ENCODE measurements at places on chromosomes 7 and 10.

DNA sequence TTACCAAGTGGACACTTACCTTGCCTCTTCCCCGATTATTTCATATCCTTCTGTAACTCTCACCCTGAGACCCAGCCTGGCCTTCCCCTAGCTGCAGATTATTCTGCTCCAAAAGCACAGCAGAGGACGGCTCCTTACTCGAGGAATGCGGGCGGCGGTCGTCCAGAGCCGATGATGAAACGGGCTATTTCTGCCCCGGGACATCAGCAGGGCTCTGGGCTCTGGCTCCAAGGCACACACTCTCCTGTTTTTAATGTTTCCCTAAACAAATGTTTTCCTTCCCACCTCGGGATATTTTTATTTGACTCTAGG lies 343 bp upstream of the C10orf71 start:
- no peak for DNase-seq

DNA sequence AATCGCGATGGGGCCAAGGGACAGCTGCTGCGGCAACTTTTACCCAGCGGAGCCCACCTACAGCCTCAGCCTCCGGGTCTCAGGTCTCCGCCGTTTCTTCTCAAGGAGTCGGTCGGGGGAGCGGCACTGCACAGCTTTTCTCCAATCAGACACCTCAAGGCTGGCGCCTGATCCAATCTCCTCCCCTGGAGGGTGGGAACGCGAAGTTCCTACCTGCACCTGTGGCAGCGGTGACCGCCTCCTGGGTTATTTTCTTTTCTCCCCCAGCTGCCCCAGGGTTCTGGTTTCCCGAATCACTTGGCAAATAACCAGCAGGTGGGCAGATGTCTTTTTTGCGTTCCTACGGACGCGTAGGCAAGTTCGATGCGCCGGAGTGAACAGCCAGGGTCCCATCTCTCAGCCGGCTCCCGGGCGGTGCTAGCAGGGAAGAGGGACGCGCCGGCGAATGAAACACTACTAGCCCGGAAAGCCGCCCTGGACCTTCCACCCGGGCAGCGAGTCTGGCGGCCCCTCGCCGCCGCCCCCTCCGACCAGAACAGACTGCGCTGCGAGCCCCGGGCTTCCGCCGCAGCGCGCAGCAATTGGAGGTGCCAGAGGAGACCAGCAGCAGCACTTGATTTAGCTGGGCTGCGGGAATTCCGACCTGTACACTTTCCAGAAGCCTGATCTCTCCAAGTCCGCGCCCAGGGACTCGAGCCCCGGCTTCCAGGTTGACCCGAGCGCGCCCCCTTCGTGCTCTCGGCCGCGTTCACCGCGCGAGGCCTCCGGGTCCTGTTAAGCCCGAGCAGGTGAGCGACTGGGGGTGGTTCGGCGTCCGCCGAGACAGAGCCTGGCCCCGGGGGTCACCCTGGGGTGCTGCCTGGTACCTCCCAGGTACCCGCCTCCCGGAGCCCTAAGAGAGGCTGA lies at the start of gene PRR15:
TSS of gene PRR15 (plus strand) at position 246 of the 906 bp plus-strand sequence. CDS start 2,495 bp downstream, outside the sequence.
- DNase-seq, result peak; percentile 48

- DNase-seq, result peak; percentile 77
Measured at GRCh38 chr10:110209454-110209925, 2.1 kb downstream of the MXI1 start.

DNA sequence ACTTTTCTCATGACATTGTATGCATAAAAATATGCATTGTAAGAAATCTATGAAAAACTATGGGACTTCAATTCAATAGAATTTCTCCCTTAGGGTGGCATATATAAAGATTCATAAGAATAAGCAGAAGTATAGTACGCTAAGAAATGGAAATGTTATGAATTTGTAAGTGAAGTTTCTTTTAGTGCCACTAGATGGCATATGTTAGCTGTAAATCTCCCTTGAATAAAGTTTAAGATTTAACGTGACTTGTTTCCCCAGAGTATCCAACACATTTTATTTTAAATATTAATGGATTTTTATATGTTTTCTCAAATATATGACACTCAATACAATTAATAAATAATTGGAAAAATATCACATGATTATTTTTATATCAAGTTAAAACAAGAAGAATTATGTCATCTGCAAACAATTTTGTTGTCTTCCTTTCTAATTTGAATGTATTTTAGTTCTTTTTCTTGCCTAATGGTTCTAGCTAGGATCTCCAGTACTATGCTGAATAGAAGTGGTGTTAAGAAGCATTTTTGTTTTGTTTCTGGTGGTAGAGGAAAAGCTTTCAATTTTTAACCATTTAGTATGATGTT lies 287.2 kb downstream of the HGF start:
- DNase-seq, result no peak

DNA sequence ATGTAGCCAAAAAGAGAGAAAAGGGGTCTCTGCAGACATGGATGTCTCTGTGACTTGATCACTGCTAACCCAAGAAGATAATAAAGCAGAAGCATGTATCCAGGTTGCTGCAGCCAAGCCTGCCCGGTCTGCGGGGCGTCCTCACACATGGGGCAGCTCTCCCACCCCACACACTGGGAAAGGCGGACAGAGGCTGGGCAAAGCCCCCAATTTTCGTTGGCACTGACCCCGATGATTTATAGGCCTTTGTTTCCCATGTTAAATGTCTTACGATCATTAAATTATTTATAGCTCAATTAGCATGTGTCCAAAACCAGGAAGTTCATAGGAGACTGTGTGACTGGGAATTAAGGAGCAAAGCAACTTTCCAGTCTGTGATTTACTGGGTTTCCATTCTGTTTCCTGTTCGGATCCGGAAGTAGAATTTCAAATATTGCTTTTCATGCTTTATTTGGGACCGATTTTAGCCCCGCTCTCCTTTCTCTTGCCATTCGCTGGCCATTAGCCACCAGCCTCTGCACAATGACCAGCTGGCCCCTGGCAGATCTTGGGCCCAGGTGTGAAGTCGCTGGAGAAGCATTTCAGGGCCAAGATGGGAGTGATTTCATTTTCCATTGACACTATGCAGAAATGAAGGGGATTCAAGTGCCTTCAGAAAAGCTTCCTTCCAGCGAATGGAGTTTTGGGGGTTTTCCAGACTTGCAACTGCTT lies 91.6 kb downstream of the EGFR start:
- no peak for DNase-seq

DNA sequence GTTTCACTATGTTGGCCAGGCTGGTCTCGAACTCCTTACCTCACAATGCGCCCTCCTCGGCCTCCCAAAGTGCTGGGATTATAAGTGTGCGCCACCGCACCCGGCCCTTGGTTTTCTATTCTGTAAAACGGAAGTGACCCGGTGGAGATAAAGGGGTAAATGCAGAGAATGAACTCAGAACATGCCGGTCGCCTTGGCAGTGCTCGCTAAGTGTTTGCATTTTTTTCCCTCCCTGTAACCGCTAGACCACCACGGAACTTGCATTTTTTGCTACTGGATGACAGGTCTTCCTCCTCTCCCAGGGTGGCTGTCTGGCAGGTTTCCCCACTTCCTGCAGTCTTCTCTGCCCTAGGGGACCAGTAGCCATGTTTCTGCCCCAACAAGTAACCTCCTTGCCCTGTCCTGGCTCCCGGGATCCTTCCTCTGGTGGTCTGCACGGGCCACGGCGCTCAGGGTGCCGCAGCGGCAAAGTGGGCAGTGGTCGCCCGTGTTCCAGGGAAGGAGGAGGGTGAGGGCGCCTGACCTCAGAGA lies 18.8 kb upstream of the GNA12 start:
- no peak for DNase-seq

- DNase-seq, result no peak
Measured at GRCh38 chr7:142855114-142855743, 353 bp downstream of the EPHB6 start.

- DNase-seq, result no peak
Measured at GRCh38 chr10:89301232-89301631, 614 bp upstream of the IFIT2 start.

DNA sequence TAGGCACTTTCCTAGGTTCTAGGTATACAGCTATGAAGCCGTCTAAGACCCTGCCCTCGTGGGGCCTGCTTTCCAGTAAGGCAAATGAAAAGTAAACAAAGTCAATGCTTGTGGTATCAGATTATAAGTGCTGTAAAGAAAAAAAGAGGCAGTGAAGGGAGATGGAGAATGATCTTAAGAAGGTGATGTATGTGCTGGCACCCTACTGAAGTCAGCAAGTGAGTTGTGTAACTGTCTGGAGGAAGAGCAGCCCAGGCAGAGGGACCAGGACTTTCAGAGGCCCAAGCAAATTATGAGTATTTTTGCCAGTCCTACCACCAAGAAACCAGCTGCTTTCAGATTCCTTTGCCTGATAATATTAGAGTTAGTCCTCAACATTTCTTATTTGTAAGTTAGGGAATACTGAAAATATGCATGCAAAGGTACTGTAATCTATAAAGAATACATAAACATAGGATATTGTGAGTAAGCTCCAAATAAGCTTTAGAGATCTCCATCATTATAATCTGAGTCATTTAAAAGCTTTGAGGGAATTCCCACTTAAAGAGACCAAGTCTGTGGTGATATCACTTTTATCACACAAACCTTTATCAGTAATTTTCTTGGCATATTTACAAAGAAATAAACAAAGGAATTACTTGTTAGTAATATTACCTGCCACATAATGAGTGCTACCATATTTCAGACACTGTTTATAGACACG lies 329.2 kb upstream of the LRGUK start:
- DNase-seq, result no peak

GRCh38 chr7:14309432-14309831 lies 320.0 kb upstream of the ETV1 start:
- DNase-seq, result no peak

DNA sequence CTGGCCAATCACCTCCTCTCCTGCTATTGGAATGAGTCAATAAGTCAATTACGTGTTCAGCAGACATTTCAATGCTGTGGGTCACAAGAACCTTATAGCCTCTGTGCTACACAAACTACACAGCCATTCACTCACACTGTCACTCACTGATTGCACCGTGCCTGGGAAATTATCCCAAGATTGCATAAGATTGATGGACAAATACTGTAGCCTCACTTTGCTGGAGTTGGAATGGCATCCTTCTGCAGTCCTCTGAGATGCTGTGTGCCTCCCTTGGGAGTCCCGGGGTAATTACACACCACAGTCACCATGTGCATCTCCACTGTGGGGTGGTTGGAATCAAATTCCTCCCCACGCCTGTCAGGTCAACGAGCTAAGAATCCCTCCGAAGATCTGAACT lies 358.7 kb upstream of the MGMT start:
- no peak for DNase-seq

GRCh38 chr7:120615703-120616102 lies 242.2 kb downstream of the TSPAN12 start:
- DNase-seq, result no peak

- no peak for DNase-seq
Measured at GRCh38 chr10:21280037-21280436, 245.4 kb downstream of the SKIDA1 start.

DNA sequence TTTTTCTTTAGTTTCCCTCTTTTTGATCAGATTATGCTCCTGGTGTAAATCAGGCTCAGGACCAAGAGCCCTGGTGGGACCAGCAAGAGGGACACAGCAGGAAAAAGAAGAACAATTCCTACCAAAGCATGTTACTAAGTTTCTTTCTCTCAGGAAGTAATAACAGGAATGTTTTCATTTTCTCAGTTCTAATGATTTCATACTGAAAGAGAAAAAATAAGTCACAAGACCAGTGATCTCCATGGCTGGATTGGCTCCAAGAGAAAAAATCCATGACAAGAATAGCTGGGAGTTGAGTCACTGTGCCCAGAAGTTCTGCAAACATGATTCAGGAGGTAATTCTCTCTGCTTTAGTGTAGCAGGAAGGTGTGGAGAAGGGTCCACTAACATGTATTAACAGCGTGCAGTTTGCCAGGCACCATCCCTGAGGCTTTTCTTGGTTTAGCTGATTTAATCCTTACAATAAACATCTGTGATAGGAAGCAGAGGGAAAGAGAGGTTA lies 23.8 kb upstream of the IFIT2 start:
- DNase-seq, result no peak

DNA sequence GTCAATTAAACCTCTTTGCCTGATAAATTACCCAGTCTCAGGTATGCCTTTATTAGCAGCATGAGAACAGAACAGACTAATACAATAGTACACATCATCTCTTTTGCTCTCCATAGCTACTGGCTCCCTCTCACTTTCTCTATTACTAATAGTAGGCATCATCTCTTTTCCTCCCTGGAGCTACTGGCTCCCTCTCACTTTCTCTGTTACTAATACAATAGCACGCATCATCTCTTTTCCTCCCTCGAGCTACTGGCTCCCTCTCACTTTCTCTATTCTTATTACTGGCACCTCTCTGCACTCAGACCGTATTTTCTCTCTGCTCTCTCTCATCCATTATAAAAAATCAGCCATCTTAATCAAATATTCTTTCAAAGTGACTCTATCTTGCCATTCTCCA lies 37.1 kb downstream of the SLC25A13 start:
- DNase-seq, result no peak

- no peak for DNase-seq
Measured at GRCh38 chr7:107995184-107996071, 7.5 kb downstream of the LAMB1 start.

DNA sequence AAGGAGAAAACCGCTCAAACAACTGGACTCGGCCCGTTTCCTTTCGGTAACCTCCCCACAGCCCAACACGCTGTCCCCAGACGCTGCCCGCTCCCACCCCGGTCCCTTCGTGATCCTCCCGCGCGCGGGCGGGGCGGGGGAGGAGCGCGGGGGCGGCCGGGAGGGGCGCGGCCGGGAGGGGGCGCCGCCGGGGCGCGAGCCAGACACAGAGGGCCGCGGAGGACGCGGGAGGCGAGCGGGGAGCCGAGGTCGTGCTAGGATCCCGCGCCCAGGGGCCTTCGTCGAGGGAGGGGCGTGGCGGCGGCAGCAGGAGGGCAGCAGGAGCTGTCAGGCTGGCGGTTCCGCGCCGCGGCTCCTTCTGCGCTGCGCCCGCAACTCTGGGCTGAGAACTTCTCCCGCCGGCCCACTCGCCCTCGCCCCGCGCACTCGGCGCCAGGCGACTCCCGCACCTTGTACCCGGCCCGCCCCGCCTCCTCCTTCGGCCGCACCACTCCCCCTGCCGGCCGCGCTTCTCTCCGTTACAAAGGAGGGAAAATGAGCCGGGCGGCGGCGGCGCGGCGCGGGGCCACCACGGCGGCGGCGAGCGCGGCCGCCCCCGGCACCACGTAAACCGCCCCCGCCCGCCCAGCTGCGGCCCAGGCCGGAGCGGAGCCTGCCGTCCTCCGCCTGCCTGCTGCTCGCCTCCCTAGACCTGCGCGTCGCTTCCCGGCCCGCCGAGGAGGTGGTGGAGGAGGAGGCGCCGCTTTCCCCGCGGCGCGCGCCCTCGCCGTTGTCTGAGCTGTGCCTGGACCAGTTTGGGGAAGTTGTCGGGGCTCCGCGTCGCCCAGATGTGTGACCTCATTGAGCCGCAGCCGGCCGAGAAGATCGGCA lies at the start of gene CDK14:
TSS of gene CDK14 (plus strand) at position 521 of the 870 bp plus-strand sequence. CDS start at position 828, 307 bp downstream.
- peak; percentile 75 for DNase-seq

- no peak for DNase-seq
Measured at GRCh38 chr10:80194373-80195045, 10.8 kb downstream of the ANXA11 start.

DNA sequence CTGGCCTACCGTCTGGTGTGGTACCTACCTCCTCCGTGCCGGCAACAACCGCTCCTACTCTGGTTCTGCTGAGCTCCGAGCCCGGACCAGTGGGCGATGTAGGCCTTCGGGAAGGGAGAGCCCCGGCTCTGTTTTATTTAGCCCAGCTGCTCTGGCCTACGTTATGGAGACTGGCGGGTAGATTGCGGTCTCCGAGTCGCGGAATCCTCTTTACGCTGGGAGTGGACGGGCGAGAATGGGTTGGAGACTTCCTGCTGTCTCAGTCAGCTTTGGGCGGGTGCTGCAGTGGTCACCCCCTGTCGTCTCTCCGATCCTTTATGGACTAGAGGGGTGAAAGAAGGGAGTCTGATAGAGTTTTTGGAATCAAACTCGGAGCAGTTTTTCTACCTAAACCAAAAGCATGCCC lies 406 bp downstream of the CBLL1 start:
- no peak for DNase-seq

- DNase-seq, result peak; percentile 27
Measured at GRCh38 chr10:98170249-98171117, 36.0 kb downstream of the R3HCC1L start.

All from tibial artery (tissue), 4 donors.